Gastrocnemius medialis (tissue), 4 donors: ENCODE measurements at places on chromosomes 5 and 9.

DNA sequence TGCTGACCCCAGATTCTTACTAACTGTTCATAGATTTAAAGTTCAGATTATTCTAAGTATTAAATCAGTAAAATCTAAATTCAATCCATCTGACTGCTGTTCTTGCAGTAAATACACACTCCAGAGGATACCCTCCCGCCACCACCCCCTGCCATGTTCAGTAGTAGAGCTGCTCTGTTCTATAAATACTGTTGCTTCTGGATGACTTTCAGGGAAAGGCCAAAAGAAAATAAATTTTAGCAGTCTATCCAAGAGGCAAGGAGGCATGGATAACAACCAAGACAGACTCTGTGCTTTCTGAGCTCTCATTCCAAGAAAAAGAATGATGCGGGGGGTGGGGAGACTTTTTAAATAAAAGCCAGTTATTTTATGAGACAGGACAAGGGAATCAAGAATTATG lies 115.1 kb downstream of the ADAMTS6 start:
- DNase-seq: no peak

DNA sequence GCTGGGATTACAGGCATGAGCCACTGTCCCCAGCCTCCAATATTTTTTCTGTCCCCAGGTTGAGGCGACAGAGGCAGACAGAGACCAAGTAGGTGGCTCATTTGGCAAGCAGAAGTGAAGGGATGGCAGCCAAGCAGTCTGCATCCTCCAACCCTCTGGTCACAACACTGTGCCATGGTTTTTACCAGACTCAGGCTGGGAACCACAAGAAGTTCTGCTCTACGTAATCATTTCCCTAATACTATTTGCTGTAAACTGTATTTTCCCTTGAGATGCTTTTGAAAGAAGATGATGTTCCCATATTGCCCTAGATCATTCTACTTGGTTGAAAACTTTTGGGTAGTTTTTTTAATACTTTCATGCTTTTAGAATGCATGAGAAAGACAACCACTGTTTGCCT lies 40.5 kb downstream of the PTTG1 start:
- DNase-seq: no peak

DNA sequence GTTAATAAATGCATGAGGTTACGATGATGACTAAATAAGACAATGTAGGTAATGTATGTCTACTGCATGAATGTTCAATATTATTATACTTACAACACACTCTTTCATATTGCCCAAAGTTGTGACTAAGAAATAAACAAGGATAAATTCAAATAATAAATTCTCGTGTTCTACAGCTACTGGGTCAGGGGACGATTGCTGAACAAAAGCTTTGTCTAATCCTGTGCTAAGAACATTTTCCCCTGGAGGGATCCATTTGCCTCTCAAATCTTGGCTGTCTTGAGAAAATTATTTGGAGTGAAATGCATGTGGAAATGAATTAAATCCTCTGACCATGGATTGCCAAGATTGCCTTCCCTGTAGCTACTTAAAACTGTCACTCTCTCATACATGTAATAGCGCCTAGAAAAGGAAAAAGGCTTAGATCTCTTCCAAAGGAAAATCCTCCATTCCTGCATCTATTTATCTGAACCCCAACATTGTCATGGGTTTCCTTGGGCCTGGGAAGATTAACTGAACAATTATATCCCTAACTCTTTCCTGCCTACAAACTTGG lies 893.8 kb upstream of the ACO1 start:
- no peak for DNase-seq

DNA sequence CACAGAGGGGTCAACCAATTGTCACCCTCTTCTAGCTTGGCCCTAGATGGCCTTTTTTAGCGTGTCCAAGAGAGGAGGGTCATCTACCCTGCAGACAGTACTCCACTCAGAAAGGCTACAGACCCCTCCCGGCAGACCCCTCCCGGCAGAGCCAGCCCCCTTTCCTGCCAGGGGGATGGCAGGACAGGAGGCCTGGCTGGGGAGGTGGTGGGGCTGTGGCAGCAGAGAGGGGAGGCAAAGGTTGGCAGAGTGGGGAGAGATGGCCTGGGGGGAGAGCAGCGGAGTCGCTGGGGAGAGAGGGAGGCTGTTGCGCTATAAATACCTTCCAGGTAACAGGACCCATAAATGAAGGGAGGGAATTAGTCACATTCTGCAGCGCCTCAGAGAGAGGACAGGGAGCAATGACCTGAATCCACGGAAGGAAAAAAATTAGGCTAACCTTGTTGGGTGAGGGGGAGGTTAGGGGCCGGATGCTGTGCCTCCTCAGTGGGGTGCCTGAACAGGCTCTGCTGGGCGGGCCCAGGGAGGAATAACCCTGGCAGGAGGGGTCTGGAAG lies 32.9 kb upstream of the PSD2 start:
- no peak for DNase-seq

DNA sequence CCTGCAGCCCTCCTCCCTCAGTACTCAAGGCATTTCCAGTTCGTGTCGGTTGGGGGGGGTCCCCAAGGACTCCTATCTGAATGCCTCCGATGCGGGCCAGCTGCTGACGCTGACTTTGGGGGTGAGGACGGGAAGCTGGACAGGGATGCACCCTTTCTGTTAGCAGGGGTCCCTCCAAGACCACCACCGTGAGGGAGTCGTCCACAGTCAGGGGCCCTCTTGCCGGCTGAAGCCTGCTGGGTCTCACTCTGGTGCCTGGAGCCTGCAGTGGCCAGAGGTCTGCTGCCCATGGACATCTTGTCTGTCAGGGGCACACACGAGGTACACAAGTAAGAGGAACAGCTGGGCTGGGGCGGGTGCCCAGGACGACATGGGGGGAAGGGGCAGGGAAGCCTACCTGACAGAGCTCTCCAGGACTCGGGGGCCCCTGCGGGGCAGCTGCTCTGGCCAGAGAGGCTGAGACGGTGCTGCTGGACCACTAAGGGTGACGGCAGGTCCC lies 9.1 kb upstream of the ZDHHC11 start:
- no peak for DNase-seq

DNA sequence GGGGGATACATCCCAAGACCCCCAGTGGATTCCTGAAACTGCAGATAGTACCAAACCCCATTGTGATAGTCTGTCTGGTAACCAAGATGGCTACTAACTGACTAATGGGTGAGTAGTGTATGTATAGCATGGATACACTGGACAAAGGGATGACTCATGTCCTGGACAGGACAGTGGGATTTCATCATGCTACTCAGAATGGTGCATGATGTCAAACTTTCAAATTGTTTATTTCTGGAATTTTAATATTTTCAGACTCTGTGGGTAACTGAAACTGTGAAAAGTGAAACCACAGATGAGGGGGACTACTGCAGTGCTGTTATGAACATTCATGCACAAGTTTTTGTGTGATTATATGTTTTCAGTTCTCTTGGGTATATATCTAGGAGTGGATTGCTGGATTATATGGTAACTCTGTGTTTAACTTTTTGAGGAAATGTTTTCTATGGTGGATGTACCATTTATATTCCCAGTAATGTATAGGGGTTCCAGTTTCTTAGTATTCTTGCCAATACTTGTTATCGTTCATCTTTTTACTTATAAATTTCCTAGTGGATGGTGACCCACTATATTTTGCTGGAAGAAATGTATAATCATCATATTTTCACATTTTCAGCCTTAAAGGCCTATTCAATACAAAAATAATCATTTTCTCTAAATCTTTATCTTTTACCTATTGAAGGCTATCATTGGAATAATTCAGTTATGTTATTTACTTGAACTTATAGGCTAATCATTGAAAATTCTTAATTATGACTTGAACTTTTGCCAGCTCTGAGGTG lies 140.9 kb downstream of the NR3C1 start:
- no peak for DNase-seq

- DNase-seq: no peak
Observed at GRCh38 chr5:6603643-6604042, 29.2 kb downstream of the NSUN2 start.

- DNase-seq: peak; percentile 85
Observed at GRCh38 chr5:142012792-142013388, at the start of gene GNPDA1. Gene GNPDA1 (minus strand): TSS chr5:142013027. CDS start chr5:142012035, 992 bp downstream.

- no peak for DNase-seq
Observed at GRCh38 chr9:90808398-90808797, 6.8 kb downstream of the SYK start.

DNA sequence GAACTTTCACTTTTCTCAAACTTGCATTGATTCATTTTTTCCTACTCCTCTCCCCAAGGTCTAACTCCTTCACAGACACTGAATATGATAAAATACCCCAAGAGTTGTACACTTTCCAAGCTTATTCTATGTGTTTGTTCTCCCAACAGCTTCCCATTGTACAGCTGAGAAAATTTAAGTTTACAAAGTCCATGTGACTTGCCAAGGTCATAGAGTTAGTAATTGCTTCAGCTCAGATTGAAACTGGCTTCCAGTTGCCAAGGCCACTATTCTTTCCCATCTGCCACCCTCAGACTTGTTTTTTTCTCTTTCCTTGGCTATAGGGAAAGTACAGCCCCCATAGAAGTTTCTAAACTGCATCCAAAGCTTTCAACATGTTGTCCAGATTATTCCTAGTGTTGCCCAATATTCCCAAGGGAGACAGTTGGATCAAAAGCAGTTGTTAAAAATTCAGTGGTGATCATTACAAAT lies 34.8 kb downstream of the TNFSF8 start:
- no peak for DNase-seq

DNA sequence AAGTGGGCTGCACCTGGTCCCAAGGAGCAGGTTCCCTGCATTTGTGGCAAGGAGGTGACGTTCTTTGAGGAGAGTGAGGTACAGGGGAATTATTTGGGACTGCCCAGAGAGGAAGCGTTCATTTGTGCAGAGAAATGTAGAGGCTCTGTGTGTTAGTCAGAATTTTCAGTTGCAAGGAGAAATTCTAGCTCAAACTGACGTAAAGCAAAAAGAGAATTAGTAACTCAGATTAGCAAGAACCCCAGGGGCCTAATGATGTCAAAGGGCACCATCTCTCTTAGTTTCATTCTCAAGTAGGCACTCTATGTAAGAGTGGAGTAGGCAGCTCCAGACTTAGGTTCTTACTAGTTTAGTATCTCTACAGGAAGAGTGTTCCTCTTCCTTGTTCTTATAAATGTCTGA lies 2.4 kb upstream of the TXN start:
- no peak for DNase-seq

- DNase-seq: peak; percentile 44
Observed at GRCh38 chr5:134125039-134126015, 10.8 kb downstream of the TCF7 start.

DNA sequence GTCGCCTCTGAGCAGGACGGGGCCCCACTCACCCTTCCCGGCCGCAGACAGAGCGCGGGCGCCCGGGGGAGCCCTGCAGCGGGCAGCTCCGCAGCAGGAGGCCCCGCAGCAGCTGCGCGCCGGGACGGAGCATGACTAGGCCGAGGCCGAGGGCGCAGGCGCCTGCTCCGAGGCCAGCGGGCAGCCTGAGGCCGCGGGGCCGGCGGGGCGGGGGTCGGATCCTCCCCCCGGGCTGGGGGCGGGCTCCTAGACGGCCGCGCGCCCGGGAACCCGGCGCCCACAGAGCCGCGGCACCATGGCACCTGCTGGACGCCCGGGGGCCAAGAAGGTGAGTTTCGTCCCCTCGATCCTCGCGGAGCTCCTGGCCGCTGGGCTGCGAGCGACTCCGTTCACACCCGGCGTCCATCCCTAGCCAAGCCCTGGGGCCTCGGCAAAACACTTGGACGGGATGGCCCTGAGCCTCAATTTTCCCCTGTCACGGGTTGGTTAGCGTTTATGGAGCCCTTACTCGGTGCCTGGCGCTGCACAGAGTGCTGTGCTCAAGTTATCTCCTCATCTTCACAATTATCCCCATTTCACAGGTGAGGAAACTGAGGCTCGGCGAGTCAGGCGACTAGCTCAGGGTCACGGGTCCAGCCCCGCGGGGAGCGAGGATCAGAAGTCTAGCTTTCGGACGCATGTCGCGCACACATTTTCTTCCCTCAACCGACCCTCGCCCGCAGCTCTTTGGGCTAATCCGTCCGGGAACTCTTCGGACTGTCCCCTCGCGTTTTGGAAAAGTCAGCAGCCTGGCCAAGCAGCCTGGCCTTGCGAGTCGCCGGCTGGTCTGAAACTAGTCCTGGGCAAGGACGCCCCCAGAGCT lies at the start of the genes BHMT2 and DMGDH:
TSS of gene BHMT2 (plus strand) at position 280 of the 862 bp plus-strand sequence. CDS start at position 296, 16 bp downstream.
TSS of gene DMGDH (minus strand) at position 187 of the 862 bp plus-strand sequence. CDS start at position 133, 54 bp downstream.
- no peak for DNase-seq

GRCh38 chr9:132514821-132515220 lies 67.6 kb upstream of the BARHL1 start:
- DNase-seq: no peak

DNA sequence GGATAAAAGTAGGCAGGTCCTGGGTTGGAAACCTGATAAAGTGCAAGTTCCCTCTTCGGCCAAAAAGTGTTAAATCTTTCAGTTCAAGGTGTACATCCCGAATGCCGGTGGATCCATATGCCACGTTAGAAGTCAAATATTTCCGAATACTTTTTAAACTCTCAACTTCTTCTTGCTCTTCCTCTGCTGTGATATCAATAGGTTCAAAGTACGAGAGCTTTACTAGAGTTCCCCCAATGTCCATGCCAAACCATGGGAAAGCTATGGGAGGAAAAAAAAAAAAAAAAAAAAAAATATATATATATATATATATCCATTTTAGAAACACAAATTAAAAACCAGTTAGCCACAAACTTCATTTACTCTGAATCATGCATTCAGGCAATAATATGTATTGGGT lies 10.4 kb downstream of the PANK3 start:
- no peak for DNase-seq

GRCh38 chr9:36402536-36402935 lies 2.5 kb upstream of the RNF38 start:
- DNase-seq: no peak

- peak; percentile 60 for DNase-seq
Observed at GRCh38 chr5:127684726-127685467, 18.3 kb upstream of the CCDC192 start.

- DNase-seq: no peak
Observed at GRCh38 chr5:61609840-61610677, 278.0 kb downstream of the ZSWIM6 start.

DNA sequence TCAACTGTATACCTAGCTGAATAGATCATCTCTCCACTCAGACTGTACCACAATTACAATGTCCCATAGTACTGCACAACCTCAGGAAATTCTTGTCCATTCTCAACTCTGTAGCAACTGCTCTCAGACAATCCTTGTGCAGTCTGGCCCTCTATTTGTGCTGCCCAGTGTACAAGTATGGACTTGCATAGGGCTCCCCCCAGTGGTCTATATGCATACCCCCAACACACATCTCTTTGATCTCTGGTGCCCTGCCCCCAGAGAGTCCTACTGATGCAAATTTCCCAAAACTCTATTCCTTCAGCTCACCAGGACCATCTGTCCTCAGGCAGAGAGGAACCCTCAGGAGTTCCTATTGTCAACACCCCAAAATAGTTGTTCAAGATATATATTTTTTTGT lies 205.3 kb downstream of the SLCO4C1 start:
- DNase-seq: no peak

GRCh38 chr5:143417503-143418139 lies 14.1 kb upstream of the NR3C1 start:
- DNase-seq: no peak
